ENCODE measurements at places on chromosomes 4 and X.

DNA sequence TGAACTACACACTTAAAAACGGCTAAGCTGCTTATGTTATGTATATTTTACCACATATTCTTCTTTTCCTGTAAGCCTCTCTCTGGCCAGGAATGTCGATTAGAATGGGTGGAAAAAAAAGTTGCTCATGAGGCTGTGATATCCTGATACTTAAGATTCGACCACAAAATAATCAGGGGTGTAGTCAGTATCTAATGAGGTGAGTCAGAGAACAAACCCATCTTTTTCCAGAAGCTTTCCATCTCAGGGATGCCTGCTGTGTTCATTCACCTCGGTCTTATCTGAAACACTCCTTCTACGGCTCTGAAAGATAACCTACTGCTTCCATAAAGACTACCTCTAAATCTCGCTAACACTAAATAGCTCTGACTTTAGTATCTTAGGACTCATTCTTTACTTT is 142.7 kb upstream of the MAP3K15 start:
- DNase-seq: no peak

GRCh38 chrX:119459181-119459580 is 9.1 kb upstream of the SLC25A5 start:
- no peak for DNase-seq

- DNase-seq: no peak
Measured at GRCh38 chrX:101685923-101686322, 26.3 kb upstream of the ARMCX2 start.

- DNase-seq: no peak
Measured at GRCh38 chr4:99028187-99028586, 32.7 kb downstream of the METAP1 start.

DNA sequence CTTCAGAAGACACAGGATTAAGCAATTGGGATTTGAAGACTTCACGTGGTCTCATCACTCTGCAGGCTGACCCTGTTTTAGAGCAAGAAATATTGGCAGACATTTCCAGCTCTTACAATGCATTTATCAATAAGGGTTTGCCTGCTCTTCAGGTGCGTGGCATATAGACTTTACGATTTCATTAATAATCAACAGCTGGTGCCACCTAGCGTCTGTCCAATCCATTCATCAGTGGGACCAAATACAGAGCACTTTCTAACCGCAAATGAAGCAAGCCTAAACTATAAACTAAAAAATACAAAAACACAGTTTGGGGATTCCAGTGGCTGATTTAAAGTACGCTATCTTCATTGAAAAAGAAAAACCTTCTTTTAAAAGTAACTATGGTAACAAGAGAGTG is 125.4 kb upstream of the DMD start:
- no peak for DNase-seq

GRCh38 chrX:9746148-9746888 is 19.3 kb downstream of the GPR143 start:
- DNase-seq: no peak

GRCh38 chr4:64705989-64706388 is 296.7 kb upstream of the TECRL start:
- no peak for DNase-seq

GRCh38 chrX:87583679-87584078 is 66.1 kb downstream of the KLHL4 start:
- DNase-seq: no peak

DNA sequence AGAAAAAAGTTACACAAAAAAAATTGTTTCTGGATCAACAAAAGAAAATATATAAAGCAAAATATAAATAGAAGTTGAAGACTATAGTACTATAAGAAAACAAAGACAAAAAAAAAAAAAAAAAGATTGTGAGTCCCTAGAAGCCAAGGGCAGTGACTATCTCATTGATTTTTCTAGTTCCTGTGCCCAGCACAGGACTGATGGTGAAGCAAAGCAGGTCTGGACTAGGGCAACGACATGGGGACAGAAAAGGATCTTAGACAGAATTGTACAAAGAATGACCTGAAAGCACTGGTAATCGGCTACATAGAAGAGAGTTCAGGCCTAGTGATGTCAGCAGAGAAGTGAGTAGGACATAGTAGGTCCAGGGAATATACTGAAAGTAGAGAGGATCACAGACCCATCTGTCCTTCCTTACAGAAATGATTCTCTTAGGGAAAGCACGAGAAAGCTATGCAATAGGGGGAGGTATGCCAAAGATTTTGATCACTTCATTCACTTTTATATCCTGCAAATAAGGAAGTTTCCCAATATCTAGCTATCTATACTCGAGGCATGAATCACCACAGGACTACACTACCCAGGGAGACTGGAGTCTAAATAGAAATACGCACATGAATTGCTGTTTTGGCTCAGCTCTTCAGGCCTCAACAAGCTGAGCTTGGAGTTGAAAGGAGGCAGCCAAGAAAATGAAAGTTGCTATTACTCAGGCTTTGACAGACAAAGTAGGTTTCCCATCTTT is 230.9 kb upstream of the GPC4 start:
- no peak for DNase-seq

DNA sequence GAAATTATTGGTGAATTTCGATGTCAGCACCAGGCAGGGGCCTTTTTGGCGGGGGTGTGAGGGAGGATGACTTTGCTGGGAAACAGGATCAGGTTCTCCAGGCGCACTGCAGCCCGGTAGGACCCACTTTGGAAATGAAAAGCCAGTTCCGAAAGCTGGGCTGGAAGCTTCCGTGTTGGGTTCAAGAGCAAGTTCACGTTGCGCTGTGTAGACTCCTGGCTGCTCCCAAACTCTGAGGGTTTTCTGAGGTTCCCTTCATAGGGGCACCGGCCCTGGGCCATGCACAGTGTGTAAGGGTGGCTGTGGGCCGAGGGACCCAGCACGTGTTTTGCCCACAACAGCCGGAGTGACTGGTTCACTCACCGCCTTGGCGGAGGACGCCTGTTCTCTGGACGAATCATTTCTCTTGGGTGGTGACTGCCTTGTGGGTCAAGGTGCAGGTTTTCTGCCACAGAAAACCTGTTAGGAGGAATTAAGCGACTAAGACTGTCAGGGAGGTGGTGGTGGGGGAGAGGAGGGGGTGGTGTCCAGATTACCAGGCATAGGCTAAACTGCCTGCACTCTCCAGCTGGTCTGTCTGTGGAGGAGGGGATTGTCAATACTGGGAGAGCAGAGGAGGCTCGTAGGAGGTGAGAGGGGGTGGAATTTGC is 8.0 kb downstream of the SHOX start:
- no peak for DNase-seq

GRCh38 chrX:106139048-106139447 is 29.1 kb upstream of the PWWP3B start:
- no peak for DNase-seq

DNA sequence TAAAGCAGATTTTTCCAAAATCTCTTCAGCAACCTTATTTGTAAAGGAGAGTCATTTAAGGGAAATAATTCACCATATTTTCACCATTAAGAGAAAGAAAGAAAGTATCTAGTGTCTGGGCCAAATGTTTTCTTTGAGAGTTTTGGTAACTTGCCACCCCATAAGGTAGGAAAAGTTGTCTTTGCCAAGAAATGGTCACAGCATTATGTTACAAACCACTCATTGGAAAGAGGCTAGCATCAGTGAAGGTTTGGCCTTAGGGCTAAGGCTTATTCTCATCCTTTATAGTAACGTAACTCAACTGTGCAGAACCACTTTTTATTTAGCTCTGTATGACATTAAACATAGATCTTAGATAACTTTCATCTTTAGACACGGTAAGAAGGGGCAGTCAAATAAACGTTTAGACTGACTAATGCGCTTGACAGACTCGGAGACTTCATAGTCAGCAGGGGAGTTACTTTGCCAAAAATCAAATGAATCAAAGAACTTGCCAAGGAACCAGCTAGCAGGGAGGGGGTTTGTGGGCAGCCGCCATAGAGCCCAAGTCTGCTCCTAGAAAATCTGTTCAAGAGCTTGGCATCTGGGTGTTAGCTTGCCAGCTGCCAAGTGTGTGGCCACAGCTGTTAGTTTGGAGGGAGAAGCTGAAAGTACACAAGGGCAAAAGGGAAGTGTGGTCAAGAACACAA is 182.8 kb upstream of the GRID2 start:
- DNase-seq: no peak

GRCh38 chrX:989959-990510 is 222.4 kb downstream of the CRLF2 start:
- DNase-seq: no peak

- DNase-seq: no peak
Measured at GRCh38 chr4:158018221-158018830, 154.5 kb downstream of the GASK1B start.

GRCh38 chrX:10769195-10769594 is 148.8 kb upstream of the MID1 start:
- DNase-seq: no peak

GRCh38 chr4:174135936-174136406 is 147.5 kb downstream of the FBXO8 start:
- DNase-seq: no peak

- no peak for DNase-seq
Measured at GRCh38 chr4:29390921-29391320, 1329.2 kb upstream of the PCDH7 start.

DNA sequence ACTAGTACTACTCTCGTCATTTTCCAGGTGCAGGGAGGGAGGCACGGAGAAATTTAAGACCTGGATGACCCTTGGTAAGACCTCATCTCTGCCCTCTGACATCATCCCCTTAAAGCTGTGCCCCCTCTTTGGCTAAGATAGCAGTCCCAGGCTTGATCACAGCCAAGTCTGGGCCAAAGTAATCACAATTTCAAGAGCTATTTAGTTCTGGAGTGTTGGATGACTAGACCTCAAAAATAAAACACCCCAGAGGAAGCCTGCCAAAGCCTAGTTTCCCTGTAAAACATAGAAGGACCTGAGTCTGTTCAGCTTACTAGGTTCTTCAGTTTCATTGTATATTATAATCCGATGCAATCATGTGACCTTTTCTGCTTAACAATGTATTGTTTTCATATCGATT is 144.6 kb upstream of the ARHGEF9 start:
- no peak for DNase-seq

- no peak for DNase-seq
Measured at GRCh38 chr4:166415749-166416148, 542.7 kb downstream of the TLL1 start.

GRCh38 chrX:141857479-141857878 is 19.4 kb downstream of the MAGEC3 start:
- DNase-seq: no peak

DNA sequence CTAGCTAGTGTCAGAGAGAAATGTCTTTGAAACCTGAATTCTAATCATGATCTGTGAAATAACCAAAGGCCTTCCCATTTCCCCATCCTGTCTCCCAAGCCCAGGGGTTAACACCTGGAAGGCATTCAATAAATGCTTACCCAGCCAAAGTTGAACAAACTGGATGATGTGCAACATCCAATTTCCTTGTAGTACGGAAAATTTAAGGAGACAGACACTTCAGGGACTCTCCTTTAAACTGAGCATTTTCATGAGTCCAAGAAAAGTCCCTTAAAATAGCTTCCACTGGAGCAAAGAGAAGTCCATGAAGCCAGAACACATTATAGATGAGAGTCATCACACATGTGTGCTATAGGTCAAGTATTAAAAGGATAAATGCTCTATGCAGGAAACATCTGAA is 271.2 kb downstream of the RAB28 start:
- DNase-seq: no peak

- DNase-seq: no peak
Measured at GRCh38 chr4:78369679-78370078, 181.9 kb upstream of the ANXA3 start.

GRCh38 chr4:130335417-130336194 is 1239.7 kb downstream of the C4orf33 start:
- no peak for DNase-seq

DNA sequence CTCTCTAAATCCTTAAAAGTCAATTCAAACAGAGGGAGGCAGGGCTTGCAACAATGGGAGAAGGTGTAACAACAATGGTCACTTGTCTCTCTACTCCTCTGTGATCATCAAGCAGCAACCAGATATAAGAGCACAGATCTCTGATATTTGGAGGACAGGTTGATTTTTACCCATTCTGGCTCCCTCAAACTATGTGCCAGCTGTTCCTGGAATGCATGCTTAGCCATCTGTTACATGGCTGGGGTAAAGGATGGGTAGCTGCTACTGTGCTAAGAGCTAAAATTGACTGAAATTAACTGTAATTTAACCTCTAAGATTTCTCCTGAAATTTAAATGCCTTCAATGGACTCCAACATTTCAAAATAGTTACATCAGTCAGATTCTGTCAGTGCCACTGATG is 1459.9 kb downstream of the PCDH7 start:
- no peak for DNase-seq

DNA sequence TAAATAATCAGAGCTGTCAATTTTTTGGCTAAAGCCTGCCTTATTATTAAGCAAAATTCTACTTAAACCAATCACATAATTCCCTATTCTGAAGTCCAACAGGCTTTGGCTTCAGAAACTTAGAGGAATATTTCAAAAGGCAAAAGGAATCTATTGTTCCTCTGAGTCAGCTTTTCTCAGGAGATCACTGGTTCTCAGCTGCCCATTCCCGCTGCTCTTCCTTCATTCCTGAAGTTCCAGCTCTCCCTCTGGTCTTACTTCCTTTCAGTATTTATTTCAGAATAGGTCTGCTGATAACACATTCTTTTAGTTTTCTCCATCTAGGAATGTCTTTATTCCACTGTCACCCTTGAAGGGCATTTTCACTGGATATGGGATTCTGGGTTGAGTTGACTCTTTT is 133.7 kb downstream of the SOWAHB start:
- DNase-seq: no peak

DNA sequence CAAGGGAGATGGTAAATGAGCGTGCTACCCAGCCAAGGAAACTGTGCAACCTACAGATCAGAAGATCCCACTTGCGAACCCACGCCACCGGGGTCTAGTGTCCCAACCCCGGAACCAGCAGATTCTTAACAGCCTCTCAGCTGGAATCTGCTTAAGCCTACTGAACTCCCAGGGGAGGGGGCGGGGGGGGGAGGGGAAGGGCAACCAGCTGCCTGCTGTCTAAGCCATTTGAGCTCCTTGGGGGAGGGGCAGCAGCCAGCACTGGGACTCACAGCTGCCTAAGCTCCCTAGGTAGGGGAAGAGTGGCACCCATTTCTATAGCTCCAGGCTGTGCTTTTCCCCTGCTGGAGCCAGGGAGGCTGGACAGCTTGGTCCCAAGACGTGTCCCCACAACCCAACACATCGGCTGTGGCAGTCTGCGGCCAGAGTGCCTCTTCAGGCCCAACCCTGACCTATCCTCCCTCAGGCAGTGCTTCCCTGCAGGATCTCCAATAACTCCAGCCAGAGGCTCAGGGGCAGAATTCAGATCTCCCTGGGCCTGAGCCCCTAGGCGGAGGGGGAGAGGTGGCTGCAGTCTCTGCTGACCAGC is 289.2 kb downstream of the LDB2 start:
- DNase-seq: no peak

GRCh38 chr4:113144091-113144490 is 94.6 kb downstream of the ANK2 start:
- DNase-seq: no peak

- DNase-seq: no peak
Measured at GRCh38 chr4:71974681-71975080, 57.1 kb upstream of the NPFFR2 start.

GRCh38 chr4:149292425-149293007 is 523.1 kb downstream of the IQCM start:
- no peak for DNase-seq
